ENCODE measurements at places on chromosomes 12 and 14. TPM values are rescaled to one million over a fixed set of nuclear protein-coding genes. Genes with fewer than 3 reads are reported as not detected.

RAPGEF3 gene
- total RNA-seq: 20.6 TPM

DNA sequence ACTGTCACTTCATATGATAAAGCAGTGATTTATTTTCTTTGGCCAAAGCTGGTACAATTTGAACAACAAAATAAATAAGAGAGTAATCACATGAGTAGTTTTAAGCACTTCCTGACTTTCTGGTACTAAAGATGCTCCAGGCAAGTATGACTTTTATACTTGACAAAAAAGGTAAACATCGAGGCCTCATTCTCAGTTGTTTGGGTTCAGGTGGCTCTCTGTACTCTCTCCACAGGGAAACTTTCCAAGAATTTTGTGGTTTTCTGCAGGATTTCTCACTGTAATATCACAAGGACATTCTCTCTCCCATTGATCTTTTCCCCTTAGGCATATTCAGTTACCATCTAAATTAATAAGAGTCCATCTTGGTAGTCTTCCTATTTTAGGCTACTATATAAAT, 26.6 kb upstream of the KCNC2 start:
- DNase-seq: no peak

DNA sequence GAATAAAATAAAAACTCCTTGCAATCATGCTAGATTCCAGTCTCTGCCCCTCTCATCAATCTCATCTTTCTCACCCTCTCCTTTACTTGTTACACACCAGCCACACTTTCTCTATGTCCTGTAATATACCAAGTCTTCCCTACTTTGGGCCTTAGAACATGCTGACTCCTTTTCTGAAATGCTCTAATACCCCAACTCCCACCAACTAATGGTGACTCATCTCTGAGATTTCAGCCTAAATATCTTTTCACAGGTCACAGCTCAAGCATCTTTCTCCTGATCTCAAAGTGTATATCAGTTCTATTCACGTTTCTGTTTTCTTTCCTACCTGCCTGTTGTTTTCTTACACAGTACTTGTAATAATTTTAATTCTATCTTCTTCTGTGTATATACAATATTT, 378.9 kb upstream of the PRICKLE1 start:
- DNase-seq: no peak

GRCh38 chr14:21241218-21241819, 27.9 kb downstream of the HNRNPC start:
- DNase-seq: peak; percentile 50

DNA sequence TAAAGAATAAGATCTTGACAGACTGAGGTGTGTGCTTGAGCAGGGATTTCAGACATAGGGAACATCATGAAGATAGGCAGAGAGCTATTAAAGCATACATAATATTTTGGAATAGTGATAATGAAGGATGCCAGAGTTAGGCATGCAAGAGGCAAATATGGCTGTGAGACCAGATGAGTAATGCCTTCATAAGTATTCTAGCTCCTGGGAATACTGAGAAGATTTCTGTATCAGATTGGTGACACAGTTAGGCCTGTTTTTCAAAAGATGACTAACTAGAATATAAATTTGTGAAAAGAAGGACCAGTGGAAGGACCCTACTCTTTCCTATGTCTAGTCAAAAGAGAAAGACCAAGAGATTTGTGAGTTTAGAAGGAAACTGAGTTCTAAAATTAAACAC, 108.8 kb downstream of the TXNDC16 start:
- DNase-seq: no peak

OSBPL8 gene
- 54.2 TPM for total RNA-seq

GRCh38 chr12:32423559-32423958, 24.2 kb downstream of the FGD4 start:
- no peak for DNase-seq

DNA sequence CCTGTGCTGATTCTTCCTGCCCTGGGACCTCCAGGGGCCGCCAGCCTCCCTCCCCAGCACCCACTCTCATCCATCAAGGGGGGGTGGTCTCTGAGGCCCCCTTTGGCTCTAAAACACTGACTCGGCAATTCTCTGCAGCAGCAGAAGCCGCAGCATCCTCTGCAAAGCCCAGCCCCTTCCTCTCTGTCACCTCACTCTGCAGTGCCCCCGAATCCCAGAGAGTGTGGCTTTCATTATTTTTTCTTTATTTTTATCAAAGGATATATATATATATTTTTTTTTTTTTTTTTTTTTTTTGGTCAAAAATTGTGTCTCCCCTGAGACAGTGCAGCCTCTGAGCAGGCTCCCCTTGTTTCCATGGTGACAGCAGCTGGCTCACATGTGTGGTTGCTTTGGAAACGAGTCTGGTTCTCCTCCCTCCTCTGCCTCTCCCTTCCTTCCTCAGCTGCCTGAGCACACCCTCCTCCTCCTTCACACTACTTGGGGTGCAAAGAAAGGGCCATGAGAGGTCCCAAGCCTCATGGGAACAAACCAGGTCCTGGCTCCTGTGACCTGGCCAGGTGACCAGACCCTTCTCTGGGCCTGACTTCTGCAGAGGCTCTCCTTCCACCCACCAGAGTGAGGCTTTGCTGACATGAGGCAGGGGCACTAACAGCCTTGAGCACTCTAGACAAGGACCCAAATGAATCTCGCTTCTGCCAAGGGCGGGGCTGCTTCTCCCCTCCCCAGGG, 100.5 kb downstream of the LRRC74A start:
- no peak for DNase-seq

COX14 gene
- total RNA-seq: 74.8 TPM

IL22 gene
- total RNA-seq: not detected

HSPB8 gene
- 27.3 TPM for total RNA-seq

GRCh38 chr14:103393676-103394626, 8.7 kb downstream of the MARK3 start:
- peak; percentile 14 for DNase-seq

ANO4 gene
- 47.1 TPM for total RNA-seq

DNA sequence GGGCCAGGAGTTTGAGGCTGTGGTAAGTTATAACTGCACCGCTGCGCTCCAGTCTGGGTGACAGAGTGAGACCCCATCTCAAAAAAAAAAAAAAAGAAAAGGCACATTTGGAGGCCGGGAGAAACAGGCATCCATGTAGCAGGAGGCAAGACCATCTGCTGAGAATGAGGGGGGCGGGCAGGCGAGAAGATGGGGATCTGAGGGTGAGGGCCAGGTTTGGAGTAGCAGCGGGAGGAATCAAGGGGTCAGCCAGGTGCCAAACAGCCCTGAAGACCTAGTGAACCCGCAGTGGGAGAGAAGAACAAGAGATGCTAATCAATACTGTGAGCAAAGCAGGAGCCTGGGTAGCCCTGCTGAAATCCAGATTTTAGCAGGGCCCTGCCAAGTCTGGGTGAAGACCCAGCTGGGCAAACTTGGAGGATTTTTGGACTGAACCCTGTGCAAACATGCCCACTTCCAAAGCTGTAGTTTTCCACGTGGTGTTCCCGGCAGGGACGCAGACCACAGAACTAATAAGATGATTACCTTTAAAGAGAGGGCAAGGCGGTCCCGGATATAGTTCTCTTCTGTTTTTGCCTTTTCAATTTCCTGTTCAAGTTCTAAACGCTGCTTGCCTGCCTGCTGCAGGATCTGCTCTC, 61.0 kb downstream of the NIN start:
- DNase-seq: no peak

- peak; percentile 39 for DNase-seq
These were observed 75.8 kb downstream of the C12orf50 start for GRCh38 chr12:87953256-87953860.

DNA sequence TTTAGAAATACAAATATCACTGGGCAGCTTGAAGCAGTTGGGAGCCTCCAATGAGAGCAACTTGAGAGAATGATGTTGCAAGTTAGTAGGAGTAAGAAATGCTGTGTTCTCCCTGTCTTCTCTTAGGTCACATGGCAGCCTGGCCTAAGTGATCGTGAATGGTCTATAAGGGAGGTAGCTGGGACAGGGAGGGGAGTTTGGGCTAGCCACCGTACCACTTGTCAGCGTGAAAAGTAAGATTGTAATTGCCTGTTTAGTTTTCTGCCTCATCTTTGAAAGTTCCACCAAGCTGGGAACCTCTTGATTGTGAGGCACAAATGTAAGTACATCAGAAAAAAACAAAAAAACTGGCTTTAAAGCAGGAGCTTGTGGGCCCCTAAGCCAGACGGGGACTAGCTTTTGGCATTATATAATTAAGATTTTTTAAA, 36.4 kb downstream of the MDM2 start:
- DNase-seq: no peak

- no peak for DNase-seq
These were observed 180.6 kb upstream of the EEA1 start for GRCh38 chr12:93109551-93110203.

RAB15 gene
- total RNA-seq: 25.6 TPM

CLEC4A gene
- 3.0 TPM for total RNA-seq

GRCh38 chr12:103503546-103504480, 8.0 kb upstream of the C12orf42 start:
- DNase-seq: no peak

CLEC6A gene
- total RNA-seq: not detected

KITLG gene
- total RNA-seq: 19.2 TPM

DNA sequence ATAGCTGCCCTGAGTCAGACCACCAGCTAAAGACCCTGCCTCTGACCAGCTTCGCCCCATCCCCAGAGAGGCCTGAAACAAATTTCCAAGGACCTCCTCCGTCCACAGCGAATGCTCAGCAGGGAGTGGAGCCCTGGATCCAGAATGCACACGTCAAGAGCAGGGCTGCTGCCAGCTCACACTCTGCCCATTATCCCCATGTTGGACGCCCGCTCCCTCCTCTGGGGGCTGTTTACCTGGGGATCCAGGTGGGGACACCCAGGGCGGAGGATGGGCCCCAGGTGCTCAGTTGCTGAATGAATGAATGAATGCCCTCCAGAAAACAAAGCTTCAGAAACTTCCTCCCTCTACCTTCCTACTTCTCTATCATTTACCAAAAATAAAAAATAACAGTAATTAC, 18.1 kb downstream of the BCL11B start:
- DNase-seq: no peak

- no peak for DNase-seq
These were observed 74.7 kb downstream of the TMTC1 start for GRCh38 chr12:29709054-29709453.

DNA sequence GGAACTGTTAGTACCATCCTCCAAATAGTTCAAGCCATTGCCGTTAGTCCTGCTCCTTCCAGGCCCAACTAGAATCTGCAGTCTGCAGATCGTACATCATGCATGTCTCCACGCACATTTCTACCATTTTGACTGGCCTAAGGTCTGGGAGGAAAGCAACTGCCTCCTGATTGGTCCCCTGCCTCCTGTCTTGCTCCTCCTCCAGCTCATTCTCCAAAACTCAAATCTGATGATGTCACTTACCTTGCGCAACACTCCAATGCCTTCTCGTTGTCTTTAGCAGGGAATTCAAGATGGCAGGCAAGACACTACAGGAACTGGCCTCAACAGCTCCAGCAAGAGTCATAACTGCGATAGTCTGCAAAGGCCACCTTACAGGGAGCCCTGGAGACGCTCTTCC, 9.7 kb upstream of the HCAR1 start:
- no peak for DNase-seq

DNA sequence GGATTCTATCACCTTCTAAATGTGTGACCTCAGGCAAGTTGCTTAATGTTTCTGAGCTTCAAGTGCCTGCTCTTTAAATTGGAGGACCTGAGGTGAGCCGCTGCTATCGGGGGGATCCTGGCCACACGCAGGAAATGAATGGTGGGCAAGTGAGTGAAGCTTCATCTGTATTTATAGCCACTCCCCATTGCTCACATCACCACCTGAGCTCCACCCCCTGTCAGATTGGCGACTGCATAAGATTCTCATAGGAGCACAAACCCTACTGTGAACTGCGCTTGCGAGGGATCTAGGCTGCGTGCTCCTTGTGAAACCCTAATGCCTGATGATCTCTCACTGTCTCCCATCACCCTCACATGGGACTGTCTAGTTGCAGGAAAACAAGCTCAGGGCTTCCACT, 158.6 kb upstream of the CCND2 start:
- DNase-seq: no peak

GRCh38 chr12:112812600-112813406, 21.3 kb downstream of the RPH3A start:
- no peak for DNase-seq

DNA sequence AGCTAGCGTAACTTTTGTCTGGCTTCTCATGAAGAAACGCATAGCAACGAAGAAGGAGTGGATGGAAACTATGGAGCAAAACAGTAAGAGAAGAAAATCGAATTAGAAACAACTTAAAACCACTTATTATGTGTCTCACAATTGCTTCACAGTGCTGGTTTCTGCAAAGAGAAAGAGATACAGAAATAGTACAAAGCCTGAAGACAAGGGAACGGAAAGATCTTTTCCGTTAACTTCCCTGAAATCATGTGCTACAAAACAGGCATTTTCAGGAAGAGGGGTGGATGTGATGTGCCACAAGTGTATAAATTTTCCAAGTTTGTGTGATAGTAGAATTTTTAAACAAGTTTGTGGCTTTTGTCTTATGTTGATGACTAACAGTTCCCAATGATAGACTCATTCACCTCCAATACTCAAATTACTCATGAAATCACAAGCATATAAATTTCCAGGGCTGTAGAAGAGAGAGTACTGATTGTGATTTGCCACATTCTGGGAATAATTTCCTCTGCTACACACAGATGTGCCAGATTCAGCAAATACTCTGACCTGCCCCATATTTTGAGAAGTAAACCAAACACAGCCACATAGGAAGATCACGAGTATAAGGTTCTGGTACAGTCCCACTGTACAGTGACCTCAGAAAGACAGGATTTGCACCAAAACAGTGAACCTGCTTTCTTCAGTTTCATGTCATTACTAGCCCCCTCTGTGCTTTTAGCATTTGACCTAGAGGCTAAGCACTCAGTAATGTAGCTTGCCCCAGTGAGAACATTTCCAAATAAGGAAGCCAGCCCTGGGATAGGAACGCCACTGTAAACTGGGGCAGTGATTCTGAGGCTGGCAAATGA, 41.4 kb upstream of the PPFIA2 start:
- no peak for DNase-seq

DNA sequence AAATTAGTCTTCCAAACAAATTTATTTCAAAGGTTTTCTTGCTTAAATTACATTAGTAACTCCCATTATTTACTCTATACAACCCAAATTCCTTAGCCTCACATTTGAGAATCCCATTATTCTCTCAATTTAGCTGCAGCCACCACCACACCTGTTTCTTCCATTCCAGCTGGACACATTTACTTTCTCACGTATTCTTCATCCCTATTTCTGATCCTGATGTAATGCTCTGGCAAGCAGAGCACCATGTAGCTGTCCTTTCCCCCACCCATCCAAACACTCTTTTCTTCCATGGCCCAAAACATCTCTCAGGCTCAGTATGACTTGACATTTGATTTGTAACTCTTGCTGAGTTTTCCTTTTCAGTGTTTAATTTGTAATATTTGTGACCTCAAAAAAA, 240.2 kb upstream of the CLEC14A start:
- DNase-seq: no peak

AQP2 gene
- total RNA-seq: not detected

TPPP2 gene
- not detected for total RNA-seq

NYNRIN gene
- total RNA-seq: 37.4 TPM

FAM222A gene
- total RNA-seq: 5.2 TPM

All from spinal cord (tissue), 10 donors.